ENCODE measurements at places on chromosomes 3 and 15.

GRCh38 chr3:61813636-61814035 is 252.3 kb downstream of the PTPRG start:
- DNase-seq, result no peak

DNA sequence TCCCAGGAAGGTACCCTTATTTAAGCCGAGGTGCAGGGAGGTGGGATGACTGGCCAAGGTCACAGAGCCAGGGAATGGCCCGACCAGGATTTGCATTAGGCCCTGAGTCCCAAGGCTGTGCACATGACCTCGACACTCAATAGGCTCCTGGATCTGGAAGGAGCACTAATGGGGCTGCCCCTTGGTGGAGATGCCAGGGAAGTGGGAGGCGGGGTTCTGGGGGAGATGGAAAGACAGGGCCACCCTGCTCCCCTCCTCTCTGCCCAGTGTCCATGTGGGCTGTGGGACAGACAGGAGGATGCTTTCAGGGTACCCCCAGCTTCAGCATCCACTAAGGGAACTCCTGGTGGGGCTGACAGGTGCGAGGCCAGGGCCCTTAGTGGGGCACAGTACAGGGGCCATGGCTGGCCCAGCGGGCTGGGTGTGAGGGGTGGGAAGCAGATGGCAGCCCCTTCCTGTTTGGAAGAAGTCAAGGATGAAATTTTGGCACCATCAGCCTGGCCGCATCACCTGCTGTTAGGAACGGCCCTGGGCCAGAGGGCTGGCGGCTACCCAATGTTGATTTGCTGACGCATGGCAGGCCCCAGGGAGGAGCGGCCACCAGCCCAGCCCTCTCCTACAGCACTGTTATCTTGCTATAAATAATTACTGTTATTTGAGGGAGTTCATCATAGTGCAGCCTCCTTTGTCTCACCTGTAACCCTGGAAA is 37.3 kb downstream of the ATP2B2 start:
- DNase-seq, result no peak

- DNase-seq, result no peak
Measured at GRCh38 chr3:161647936-161648470, 151.4 kb downstream of the OTOL1 start.

DNA sequence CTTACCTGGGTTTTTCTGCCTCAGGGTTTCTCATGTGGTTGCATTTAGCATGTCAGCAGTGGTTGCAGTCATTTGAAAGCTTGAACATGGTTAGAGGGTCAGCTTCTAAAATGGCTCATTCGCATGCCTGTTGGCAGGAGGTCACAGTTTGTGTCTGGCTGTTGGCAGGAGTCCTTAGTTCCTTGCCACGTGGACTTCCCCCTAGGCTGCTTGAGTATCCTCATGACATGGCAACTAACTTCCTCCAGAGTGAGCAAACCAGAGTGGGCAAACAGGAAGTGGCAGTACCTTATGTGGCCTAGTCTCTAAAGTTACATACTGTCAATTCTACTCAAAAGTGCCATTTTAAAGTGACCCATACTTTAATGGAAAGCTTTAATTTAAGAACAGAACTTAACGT is 3.4 kb upstream of the UNC13C start:
- DNase-seq, result no peak

DNA sequence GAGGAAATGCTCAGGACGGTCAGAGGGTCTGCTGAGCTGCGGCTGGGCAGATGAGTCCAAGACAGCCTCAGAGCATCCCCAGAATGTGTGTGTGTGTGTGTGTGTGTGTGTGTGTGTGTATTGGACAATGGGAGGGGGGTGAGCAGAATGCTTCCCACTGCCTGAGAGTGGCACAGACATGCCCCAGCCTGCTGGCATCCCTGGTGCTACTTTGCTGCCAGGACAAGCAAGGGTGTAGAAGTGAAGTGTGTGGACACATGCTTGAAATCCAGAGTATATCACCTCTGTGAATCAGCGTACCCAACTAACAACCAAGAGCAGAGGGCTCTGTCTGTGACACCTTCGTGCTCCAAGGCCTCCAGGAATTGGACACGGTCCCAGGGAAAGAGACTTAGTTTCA is 76.3 kb downstream of the SLC9A9 start:
- DNase-seq, result no peak

- DNase-seq, result no peak
Measured at GRCh38 chr15:84818261-84819131, 1.3 kb downstream of the ALPK3 start.

DNA sequence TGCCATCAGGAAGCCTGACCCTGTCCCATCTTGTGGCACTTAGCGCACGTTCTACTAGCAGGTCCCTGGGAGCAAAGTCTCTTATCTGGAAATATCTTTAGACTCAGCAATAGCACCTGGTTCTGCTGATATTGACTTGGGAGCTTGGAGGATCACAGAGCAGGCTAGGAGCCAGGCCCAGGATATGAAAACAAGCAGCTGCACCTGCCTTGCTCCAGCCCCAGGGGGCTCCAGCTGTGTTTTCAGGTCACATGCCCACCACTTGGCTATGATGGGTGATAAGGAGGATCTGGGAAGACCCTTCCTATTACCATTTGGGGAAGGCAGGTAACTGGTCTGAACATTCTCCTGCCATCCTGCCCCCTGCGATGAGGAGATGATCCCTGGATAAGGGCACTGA is 87.8 kb downstream of the C3orf70 start:
- no peak for DNase-seq

GRCh38 chr3:118526758-118527513 is 507.7 kb downstream of the IGSF11 start:
- no peak for DNase-seq

DNA sequence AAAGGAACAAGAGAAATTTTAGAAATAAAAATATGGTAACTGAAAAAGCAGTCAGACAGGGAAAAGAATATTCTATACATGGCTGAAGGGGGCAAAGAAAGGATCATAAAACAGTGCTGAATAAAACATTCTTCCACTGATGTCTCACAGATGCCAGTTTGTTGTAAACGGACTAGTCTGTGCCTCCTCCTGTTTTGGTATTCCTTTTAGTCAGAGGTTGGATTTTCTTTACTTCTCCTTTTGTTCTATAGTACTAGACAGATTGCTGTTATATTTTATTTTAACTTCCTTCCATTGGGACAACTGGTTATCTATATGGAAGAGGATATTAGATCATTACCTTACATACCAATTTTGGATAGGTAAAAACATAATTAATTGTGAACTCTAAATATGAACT is 16.0 kb upstream of the GNB5 start:
- no peak for DNase-seq

DNA sequence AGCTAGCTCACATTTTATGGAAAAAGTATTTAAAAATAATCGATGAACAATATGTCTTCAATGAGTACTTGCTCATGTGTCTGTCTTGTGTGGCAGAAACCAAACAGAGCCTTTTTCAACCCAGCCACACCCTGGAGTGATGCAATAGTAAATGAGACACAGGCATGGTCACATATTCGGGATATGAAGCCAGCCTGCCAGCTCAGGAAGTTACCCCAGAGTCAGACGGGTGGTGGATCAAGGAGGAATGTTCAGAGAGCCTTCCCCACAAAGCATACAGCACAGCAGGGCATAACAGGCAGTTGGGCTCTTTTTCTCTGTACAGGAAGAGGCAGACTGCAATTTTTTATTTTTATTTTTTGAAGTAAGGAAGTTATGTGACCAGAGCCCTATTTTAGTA is 27.3 kb downstream of the LARP6 start:
- DNase-seq, result no peak

- no peak for DNase-seq
Measured at GRCh38 chr3:137202941-137203340, 245.2 kb downstream of the IL20RB start.

- no peak for DNase-seq
Measured at GRCh38 chr3:138395865-138396751, 38.3 kb upstream of the ESYT3 start.

DNA sequence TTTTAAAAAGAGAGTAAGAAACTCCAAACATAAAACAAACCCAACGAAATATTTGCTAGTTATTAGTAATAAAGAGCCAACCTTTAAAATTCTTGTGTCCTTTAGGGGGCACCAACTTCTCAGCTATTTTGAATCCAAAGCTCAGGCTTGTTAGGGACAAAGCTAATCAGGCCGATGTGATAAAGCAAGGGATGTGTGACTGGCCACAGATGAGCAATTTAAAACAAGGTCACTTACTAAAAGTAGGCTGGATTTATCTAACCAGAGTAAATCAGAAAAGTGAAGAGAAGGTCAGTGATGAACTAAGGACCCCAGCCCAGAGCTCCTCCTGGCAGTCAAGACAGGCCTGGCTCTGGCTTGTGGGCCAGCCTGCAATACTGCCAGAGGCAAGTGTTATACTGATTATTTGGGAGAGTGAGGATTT is 108.5 kb downstream of the CYP19A1 start:
- no peak for DNase-seq

DNA sequence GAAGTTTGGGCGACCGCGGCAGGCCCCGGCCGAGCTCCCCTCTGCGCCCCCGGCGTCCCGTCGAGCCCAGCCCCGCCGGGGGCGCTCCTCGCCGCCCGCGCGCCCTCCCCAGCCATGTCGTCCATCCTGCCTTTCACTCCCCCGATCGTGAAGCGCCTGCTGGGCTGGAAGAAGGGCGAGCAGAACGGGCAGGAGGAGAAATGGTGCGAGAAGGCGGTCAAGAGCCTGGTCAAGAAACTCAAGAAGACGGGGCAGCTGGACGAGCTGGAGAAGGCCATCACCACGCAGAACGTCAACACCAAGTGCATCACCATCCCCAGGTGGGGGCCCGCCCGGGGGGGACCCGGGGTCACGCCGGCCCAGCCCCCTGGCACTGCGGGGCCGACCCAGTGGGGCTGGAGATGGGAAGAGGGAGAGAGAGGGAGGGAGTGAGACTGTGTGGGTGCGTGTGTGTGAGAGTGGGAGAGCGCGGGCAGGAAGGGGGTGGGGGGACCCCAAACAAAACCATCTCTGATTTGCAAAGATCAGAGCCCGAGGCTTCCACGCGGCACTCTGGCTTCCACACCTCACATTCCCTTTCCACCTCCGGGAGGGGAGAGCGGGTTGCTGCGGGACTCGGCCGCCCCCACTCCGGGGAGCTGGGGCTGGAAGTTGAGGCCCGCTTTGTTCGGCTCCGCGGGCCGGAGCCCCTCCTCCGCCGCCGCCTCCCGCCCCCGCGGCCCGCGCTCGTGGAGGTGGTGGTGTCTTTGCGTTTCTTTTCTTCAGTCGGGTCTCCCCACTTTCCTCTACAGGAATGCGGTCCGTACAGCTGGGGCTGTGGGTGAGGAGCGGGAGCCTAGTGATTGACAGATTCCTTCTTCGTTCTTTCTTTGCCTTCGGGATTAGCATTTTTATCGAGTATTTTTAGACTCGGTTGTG is 898 bp downstream of the SMAD3 start:
- peak; percentile 34 for DNase-seq

DNA sequence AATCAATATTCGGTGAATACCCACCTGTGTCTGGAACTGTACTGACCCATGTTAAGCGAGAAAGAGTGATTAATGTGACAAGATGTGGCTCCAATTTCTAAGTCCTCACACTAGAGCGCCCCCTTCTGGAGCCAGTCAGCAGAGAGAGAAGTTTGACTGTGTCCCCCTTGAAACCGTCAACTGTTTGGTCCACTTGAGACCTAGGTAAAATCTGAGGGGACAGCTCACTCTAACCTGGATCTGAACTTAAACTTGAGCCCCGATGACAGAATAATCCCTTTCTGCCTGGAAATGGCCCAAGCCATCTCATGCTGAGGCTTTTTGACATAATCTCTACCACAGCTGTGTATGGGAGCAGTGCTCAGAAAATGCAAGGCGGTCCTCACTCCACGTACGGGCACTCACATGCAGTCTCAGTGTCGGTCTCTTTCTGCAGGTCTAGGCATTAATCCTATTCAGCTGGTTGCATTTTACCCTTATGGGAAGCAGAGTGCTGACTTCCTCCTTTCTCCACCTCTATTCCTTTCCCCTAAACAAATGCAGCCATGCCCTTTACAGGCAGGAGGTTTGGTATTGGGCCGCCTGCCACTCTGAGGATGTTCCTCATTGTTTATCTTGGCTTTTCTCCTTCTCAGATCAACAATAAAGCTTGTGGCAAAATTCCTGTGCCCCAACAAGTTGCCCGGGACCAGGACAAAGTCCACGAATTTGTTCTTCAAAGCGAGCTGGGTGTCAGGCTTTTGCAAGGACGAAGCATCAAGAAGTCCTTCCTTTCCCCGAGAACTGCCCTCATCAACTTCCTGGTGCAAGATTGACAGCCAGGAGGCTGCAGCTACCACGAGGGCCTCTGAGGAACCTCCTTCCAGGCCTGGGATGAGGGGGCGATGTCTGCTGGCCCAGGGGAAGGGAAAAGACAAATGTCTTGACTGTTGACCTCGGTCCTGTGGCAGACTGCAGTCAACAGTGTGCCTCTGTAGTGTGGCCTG is 47.5 kb upstream of the LIMD1 start:
- peak; percentile 28 for DNase-seq

DNA sequence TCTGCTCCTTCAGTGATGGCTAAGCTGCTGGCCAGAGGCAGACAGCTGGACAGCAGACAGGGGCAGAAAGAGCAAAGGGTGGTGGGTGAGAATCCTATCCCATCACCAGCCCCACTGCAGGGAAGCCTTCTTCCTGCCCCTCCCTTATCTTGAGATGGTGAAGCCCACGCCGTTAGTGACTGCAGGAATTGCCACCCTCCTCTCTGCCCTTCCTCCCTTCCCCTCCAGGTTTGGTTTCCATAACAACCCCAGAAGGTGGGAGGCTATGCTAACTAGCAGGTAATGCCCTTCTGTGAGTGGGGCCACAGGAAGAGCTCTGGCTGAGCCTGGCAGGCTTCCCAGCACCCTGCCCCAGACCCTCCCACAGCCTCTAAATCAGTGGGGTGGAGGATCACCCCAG is 32.8 kb downstream of the SCN5A start:
- no peak for DNase-seq

- DNase-seq, result no peak
Measured at GRCh38 chr3:69085168-69085832, 563 bp downstream of the ARL6IP5 start.

GRCh38 chr3:136954251-136954650 is 3.5 kb upstream of the IL20RB start:
- no peak for DNase-seq
